ENCODE measurements at places on chromosomes 6 and 20. TPM values are rescaled to one million over a fixed set of nuclear protein-coding genes. Genes with fewer than 3 reads are reported as not detected.
A peak's percentile ranks its signal among the peaks of the same experiment; 100 is the strongest.

DNA sequence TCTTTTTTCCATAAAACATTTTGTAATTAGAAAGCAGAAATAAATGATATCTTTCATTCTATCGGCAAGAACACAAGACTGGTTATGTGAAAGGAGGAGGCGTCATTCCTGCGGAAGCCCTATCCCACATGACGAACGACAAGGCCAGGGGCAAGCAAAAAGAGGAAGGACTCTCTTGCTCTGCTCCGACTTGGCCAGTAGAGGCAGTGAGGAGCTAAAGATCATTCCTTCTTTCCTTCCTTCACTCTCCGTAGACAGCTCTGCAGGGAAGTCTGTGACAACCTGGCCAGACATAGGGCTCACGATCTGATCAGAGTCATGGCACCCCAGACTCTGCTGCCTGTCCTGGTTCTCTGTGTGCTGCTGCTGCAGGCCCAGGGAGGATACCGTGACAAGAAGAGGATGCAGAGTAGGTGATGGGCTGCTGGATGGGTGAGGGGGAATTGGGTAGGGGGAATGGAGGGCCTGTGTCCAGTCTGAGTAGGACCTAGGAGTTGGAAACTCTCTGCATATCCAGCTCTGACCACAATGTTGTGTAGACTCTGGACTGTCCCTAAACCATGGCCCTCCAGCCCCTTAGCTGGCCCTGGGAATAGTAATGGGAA, at the start of gene WFDC10A:
WFDC10A (plus strand) TSS at position 244 of the 605 bp plus-strand sequence; CDS start at position 319, 75 bp downstream.
- peak; percentile 34 for DNase-seq

- DNase-seq, result no peak
These were observed 175.8 kb upstream of the SALL4 start for GRCh38 chr20:51978070-51978501.

DNA sequence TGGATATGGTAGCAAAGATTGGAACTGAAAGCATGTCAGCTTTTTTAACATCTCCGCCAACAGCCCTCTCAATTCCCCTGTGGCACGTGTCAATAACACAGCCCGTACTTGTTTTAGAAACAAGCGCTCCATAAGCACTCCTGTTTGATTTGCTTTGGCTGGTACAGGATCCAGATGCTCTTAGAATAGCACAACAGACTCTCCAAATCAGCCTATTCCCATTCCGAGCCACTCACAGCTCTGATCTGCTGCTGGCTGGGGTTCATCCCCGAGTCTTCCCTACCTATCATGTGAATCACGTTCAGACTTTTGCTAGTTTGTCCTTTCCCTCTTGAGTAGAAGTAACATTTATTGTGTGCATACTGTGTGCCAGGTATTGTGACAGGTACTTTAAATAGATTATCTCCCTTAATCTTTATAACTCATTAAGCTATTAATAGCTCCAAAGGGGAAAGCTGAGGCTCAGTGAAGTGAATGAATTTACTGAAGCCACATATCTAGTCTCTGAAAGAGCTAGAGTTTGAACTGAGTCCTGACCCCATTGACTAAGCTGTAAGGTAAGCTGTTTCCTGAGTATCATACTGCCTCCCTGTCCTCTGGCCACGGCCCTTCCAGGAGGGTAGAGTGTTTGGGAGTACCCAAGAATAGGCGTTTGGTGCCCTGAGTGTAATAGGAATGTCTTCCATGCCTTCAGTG, 46.7 kb downstream of the RALY start:
- no peak for DNase-seq

GRCh38 chr6:163369141-163369540, 45.4 kb upstream of the QKI start:
- no peak for DNase-seq

DNA sequence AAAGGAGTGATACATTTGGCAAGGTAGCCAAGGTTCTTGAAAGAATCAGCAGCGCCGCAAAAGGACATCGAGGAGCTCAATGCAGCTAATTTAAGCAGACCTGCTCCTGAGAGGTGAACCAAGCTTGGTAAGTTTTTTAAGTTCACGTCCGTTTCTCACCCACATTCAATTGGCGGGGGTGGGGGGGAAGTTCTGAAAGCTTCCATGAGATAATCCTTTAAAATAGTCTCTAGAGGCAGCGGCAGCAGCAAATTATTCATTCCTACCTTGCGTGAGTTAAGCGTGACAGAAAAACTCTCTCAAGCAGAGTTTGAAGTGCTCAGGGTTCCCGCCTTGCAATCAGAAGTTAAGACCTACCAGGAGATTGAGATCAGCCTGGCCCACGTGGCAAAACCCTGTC, 97.3 kb upstream of the NHSL1 start:
- no peak for DNase-seq

GRCh38 chr6:19477563-19477962, 359.6 kb upstream of the ID4 start:
- DNase-seq, result no peak

DNA sequence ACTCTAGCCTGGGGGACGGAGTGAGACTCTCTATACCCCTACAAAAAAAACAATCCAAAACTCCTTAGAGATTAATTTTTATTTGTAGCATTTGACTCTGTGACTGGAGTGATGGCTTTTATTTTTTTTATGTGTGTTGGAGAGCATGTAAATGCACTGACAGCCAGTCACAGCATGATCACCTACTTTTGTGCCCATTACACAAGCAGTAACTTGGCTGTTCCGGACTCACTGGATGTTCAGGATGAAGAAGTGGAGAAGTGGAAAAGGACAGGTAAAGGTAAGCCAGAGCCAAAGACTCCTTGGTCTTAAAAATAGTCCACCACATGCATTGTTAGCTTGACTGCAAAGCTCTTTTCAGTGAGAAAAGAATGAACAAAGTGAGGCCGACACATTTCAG, 222.6 kb downstream of the FOXC1 start:
- DNase-seq, result no peak

DNA sequence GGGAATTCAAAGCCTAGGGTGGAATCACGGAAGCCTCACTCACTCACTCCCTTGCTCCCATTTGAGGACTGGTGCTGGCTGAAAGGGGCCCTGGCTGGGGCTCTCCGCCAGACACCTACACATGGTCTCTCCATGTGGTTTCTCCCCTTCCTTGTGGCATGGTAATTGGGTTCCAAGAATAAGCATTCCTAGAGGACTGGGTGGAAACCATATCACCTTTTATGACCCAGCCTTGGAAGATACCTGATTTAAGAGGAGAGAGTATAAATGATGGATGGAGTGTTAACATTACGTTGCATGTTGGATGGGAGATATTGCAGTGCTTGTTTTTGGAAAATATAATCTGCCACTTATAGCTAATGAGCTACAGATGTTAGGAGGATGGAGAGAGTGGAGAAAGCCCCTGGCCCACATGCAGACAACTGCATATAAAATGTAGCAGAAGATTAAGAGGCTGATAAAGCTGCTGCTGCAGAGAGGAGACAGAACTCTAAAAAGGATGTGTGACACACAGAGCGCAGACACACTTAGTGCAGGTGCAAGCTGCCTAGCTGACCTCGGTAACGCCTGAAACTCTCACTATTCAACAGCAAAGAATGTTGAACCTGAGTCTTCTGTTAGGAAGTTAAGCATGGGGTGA, 23.3 kb upstream of the CDKN1A start:
- DNase-seq, result no peak

DNA sequence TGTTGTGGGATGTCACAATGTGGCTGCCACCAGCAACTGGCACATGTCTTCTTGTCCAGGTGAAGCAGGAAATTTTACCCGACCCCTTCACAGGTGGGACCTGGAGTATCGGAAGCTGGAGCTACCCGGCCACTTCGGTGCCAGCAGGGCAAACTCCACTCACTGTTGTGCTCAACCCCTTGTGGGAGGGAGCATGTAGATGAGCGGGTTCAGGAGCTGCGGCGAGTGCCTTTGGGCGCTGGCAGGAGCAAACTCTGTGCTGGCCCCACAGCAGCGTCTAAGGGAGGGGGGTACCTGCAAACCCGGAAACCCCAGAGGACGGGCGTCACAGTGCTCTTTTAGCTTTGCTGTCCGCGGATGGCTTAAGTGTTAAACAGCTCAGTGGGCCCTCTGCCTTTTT, 20.7 kb upstream of the SULF2 start:
- no peak for DNase-seq

DNA sequence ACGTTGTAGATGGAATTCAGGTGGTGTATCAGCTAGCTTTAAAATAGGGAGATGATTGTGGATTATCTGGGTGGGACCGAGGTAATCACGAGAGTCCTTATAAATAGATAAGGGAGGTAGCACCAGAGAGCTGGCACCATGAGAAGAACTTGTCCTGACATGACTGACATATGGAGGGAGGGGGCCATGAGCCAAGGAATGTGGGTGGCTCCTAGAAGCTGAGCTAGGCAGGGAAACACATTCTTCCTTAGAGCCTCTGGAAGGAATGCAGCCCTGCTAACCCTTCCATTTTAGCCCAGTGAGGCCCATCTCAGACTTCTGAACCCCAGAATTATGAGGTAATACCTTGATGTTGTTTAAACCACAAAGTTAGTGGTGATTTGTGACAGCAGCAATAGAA, 321.1 kb upstream of the SULF2 start:
- no peak for DNase-seq

The ZNF165 gene
- 1.4 TPM for total RNA-seq

The PPDPF gene
- total RNA-seq, result 426 TPM

The BEND6 gene
- 0.58 TPM for total RNA-seq

The PSORS1C1 gene
- 1.8 TPM for total RNA-seq

All from lower leg skin (tissue), 4 donors.